ENCODE measurements at places on chromosomes 3 and 15. TPM values are rescaled to one million over a fixed set of nuclear protein-coding genes. Genes with fewer than 3 reads are reported as not detected.

- DNase-seq, result no peak
Observed at GRCh38 chr3:74331711-74332110, 282.7 kb downstream of the CNTN3 start.

DNA sequence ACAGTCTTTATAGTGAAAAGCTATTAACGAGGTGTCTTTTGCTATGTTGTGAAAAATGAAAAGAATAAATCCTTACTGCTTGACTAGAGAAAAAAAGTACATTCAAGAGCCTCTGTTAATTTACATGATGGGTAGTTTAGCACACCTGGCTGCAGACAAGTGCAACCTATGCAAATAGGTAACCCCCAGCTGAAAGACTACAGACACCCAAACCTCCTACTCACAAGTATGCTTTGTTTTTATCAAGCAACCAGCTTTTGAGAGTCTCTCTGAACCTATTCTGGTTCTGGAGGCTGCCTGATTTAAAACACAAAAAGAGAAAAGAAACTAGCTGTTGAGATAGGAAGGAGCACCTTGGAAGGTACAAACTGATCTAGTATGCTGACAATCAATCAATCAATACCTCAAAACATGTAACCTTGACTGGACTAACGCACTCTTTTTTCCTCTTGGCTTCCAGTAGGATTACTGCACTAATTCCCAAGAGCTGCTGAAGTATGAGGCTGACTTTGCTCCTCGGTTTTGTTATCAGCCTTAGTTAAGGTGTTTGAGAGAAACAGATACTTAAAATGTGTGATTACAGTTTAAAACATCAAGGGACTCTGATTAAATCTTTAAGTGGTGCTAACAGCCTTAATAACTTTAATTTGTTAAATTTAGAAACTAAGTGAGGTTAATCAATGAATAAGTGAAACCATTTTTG is 63.6 kb downstream of the OSBPL10 start:
- DNase-seq, result no peak

- DNase-seq, result no peak
Observed at GRCh38 chr3:5709714-5710113, 522.2 kb downstream of the EDEM1 start.

- DNase-seq, result no peak
Observed at GRCh38 chr15:85578941-85579701, 198.7 kb downstream of the AKAP13 start.

- DNase-seq, result no peak
Observed at GRCh38 chr3:15064299-15064834, 748 bp downstream of the MRPS25 start.

DNA sequence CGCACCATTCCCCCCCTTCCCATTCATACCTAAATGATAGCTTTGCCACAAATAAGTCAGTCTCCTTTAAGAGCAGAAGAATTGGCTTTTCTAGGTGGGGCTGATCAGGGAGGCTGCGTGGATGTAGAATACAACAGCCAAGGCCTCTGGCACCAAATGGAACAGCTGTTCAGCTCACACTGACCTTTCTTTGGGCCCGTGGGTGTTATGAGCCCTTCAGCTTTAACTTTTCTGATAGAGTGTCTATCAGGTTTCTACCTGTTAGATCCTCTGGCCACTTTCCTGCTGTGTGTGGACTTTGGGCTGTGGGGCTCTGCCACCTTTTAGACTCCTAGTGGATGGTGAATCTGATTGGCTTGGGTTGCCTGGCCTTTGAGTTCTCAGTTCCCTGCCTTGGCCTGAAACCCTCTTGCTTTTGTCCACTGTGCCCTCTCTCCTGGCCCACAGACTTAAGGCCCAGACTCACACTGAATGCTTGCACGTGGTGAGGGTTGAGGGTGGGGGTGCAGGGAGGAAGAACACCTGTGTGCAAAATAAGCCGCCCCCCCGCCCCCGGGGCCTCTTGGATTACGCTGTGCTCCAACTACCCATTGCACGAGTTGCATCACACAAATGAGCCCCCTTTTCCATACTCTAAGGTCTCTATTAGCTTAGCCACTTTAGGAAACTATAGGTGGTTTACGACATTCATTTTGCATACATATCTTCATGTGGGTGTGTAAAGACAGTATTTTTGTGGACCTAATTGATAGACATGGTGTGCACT is 1.3 kb upstream of the RFX7 start:
- no peak for DNase-seq

DNA sequence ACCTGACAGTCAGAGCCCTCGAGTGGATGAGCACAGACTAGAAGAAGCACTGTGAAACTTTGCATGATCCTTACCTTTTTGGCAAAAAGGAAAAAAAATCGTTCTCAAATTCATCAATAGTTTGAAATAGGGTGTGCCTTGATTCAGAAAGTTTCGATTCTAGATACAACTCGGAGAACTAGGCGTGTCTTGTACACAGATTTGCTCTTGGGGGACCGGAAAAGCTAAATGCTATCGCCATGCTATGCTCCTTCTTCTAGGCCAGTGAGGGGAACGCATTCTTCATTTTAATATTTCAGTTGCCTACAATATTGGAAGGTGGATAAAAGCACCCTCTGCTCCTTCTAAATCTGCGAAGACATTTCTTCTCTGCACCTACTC is 25.0 kb downstream of the CD86 start:
- DNase-seq, result no peak

DNA sequence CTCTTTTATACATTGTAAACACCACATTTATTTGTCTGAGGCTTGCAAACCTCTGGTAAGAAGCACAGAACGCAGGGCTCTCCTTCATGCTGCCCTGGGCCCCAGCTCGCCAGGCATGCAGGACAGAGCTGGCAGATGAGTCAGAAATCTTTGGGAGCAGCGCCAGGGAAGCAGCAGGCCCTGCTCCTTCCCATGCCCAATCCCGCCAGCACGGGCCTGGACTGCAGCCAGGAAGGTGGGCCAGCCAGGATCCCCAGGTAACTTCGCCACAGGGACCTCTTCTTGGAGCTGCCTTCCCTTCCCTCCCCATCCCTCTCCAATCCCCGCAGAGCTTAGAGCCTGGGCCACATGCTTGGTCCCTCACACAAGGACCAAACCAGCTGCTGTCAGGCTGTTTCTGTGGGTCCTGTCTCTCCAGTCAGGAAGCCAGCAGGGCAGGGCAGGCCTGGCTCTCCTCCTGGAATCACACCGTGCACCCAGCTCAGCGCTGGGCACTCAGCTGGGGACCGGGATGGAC is 8.8 kb downstream of the STOML1 start:
- DNase-seq, result no peak

GRCh38 chr15:62135532-62136134 is 29.5 kb downstream of the C2CD4B start:
- DNase-seq, result no peak

DNA sequence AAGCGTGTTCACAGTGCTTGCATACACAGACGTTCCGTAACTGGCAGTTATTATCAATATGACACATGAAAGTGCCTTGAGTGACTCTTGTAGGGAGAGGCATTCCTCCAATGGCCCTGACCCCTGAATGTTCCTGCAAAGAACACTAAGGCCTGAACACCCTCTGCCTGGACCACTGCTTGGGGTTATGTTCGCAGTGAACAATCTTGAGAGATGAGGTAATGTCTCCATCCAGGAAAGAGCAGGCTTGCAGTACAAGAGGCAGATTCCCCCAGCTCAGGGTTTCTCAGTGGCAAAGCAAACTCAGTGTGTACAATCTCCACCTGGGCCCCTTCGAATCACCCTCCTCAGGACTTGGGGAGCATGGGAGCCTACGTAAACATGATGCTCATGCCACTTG is 324.6 kb downstream of the MAGI1 start:
- DNase-seq, result no peak

GRCh38 chr3:61357902-61358301 is 106.7 kb upstream of the FHIT start:
- no peak for DNase-seq

DNA sequence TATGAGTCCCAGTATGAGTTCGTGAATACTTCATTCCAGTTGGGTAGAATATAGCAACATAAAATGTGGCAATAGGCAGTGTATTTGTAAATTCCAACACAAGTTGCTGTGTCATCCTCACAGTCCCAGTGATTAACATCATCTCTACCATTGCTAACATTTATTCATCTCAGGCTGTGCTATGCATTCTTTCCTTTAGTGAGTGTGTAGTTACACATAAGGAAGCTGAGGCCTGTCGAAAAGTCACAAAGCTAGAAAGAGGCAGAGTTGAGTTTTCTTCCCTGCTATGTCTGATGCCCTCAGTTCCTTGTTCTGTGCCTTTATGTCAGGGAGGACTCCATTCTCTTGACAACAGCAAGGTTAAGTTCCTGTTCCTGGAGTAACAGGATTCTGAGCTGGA is 96.4 kb downstream of the FNDC3B start:
- DNase-seq, result no peak

DNA sequence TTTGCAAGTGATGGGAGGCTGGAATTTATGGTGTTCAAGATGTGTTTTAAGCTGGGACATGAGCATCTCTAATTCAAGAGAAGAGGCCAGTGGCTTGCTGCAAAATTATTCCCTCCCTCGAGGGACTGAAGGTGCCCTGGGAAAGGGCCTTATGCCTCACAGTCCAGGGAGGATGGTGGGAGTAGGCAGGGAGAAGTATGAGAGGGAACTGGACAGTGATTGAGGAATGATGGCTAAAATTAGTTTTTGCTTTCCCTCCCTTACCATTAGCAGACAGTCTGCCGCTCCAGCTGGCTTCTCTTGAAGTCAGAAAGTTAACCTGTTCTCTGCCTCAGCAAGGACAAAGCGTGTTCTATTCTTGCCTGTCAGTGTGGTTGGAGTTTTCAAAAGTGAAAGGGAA is 139.8 kb upstream of the SEMA6D start:
- no peak for DNase-seq

- DNase-seq, result no peak
Observed at GRCh38 chr3:72476139-72476483, 372.1 kb downstream of the SHQ1 start.

- no peak for DNase-seq
Observed at GRCh38 chr15:53565721-53566120, 193.7 kb downstream of the WDR72 start.

DNA sequence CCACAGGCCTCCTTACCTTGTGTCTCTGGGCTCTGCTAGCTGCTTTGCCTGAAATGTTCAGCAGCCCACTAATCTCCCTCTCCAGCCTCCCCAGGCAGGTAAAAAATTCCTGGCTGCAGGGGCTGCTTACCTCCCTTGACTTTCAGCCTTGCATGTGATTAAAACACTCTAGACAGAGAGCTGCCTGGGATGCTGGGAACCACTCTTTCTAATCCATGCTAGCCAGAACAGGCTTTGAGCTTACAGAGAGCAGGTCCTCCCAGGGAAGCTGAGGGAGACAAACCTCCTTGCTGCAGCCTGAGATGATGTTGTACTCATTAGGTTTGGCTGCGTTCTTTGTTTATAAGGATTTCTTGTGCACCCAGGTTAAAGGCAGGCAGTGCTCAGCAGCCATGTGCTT is 33.7 kb upstream of the LIPC start:
- no peak for DNase-seq

The SCAANT1 gene
- 1.5 TPM for polyA plus RNA-seq

The UNC13C gene
- 7.3 TPM for polyA plus RNA-seq

The EFCC1 gene
- 3.3 TPM for polyA plus RNA-seq

The FBXO40 gene
- not detected for polyA plus RNA-seq

The NRG4 gene
- polyA plus RNA-seq, result 7.1 TPM

The CCDC191 gene
- 29.4 TPM for polyA plus RNA-seq

The TM4SF4 gene
- 4.2 TPM for polyA plus RNA-seq
